Astrocyte of the cerebellum (primary cell): ENCODE measurements at places on chromosomes 11 and 22.

DNA sequence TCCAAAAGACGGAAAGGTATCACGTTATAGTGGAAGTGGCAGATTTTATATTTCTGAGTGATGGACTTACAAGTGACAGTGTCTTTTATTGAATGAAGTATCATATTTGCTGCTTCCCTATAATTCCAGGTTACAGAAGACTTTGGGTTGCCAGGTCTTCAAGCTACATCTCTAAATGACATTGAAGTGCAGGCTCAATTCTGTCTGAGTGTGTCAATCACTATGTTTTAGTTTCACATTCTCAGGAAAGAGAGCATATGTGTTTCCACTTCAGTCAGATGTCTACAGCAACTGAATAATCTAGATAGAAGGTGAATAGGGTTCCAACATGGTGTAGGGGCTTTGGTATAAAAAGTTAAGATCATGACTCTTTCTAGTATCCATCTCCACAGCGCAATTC lies 492.7 kb upstream of the API5 start:
- no peak for DNase-seq

- no peak for DNase-seq
Measured at GRCh38 chr11:73189723-73190556, 28.1 kb upstream of the P2RY2 start.

- no peak for DNase-seq
Measured at GRCh38 chr11:111923351-111923788, 4.7 kb downstream of the C11orf52 start.

DNA sequence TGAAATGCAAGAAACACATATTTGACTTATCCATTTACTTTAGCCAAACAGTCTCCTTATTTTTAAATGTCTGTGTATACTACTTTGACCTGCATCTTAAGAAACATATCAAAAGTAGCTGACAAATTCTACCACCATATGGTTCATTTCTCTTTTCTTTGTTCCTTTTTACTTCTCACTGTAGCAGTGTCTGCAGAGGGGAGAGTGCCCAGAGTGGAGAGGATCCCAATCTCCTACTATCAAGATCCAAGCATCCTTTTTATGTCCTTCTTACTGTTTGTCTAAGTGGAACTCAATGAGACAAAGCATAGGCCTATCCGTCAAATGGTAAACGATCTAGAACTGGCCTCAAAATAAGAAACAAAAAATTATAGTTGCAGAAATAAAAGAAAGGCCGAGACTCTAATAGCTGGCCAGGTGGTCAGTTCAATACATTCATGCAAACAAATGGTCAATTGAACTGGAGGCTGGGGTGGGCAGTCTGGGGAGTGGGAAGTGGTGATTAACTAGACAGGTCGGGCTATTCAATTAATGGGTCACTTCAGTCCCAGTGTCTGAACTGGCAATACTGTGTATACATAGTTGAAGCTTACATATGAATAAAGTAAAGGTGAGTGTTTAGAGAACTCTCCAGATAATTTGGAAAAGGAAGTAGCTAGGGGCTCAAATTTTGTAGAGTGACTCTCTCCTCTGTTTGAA lies 149.1 kb downstream of the MAML2 start:
- DNase-seq: no peak

DNA sequence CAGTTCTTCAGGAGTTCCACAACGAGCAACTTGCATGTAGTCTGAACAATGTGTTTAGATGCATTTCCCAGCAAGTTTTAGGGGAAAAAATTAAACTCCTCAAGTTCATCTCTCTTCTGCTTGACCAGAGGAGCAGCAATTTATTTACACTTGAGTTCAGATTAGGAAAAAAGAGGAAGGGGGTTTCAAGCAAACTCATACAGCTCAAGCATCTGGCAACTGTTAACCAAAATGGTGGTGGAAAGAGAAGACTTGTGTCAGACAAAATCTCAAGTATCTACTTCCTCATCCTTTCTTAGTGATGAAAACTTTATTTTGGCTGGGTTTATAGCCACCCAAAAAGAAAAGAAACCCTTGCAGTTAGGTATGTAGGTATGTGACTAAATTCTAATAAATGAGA lies 29.1 kb upstream of the PICALM start:
- no peak for DNase-seq

DNA sequence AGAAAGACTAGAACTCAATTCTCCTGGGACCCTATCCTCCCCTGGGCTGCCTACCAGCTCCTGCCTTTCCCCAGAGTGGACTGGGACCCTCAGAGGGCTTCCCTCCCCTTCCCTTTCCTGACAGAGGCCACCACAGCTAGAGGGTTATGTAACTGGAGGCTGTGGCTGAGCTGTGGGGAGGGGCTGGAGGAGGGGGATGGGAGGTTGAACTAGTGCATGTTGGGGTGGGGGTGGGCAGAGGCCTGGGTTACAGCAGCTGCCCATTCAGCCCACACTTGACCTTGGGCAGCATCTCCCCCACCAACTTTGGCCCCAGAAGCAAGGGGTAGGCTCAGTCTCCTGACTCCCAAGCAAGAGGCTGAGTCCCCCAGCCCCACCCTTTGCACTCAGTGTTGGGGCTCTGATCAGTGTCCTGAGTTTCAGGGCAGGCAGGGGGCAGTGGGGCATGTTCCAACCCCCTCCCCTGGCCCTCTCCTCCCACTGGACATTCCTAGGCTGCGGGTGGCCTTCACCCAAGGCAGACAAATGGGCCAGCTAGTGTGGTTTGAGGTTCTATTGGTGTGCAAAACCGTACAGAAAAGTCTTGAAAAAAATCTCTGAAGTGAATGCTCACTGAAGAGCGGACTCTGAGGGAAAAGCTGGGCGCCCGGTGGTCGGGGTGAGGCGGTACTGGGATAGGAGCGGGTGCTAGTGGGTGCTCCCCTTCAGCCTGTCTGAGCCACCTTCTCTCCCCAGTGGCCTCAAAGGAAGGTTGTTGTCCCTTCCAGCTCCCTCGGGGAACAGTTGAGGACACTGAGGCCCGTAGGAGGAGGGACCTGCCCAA lies 3.8 kb downstream of the KCNC1 start:
- DNase-seq: no peak

DNA sequence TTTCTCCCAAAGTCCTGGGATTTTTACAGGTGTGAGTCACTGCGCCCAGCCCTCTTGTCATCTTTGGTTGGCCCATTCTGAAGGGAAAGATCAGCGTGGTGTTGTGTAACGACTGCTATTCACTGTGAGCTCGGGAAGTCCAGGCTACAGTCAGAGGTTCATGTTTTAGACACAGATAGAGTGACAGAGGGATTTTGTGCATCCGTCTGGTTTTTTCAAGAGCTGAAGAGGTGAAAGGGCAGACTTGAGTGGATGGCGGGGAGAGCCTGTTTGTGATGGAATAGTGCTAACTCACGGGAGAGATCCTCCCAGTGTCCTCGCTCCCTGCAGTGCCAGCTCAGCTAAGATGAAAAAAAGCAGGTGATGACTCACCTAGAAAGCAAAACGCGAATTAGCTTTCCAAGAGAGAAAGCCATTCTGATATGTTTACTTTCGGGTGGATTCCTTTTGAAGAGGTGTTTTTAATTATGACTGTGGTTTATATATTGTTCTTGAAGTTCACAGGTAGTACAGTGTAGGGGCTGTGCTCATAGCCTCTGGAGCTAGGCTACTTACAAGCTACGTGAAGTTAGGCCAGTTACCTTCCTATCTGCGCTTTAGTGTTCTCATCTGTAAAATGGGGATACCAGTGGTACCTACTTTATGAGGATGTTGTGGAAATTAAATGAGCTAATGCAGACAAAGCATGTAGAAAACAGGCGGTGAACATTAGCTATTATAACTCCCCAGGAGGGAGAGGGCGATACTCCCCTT lies 67.2 kb downstream of the C11orf91 start:
- peak; percentile 72 for DNase-seq

GRCh38 chr11:86617502-86617901 lies 54.9 kb downstream of the ME3 start:
- peak; percentile 72 for DNase-seq

- peak; percentile 11 for DNase-seq
Measured at GRCh38 chr11:84290647-84291046, 1004.5 kb upstream of the CCDC90B start.

GRCh38 chr11:76243193-76243956 lies 37.1 kb upstream of the WNT11 start:
- DNase-seq: no peak

- no peak for DNase-seq
Measured at GRCh38 chr11:99884750-99885149, 802.3 kb upstream of the ARHGAP42 start.

DNA sequence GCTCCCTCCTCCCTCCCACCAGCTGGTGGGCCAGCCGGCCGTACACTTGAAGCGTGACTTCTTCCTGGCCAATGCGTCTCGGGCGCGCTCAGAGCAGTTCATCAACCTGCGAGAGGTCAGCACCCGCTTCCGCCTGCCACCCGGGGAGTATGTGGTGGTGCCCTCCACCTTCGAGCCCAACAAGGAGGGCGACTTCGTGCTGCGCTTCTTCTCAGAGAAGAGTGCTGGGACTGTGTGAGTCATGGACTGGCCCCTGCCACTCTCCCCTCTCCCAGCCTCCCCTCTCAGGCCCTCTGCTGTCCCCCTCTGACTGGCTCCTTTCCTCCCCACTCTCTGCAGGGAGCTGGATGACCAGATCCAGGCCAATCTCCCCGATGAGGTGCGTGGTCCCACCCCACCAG lies 24.7 kb downstream of the CAPN1 start:
- no peak for DNase-seq

GRCh38 chr11:30192620-30193019 lies 38.2 kb upstream of the FSHB start:
- no peak for DNase-seq

- DNase-seq: no peak
Measured at GRCh38 chr22:23767673-23768548, at the start of gene CHCHD10. Gene CHCHD10 (minus strand): TSS chr22:23767972. CDS start chr22:23767874, 98 bp downstream.

DNA sequence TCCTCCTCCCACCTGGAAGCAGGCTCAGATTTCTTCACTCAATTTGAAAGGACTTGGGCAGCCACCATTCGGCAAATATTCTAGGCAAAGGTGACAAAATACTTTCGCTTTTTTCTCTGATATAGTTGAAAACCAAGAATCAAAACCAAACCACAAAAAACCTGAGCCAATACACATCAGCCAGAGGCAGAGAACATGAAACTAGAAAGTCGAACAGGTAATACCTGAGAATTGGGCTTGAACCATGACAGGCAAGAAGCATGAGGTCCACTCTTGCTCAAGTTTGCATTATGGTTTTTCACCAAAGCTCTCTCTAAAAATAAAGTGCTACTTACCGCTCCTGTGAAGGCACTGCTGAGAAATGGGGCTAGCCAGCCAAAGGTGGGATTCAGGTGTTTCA lies 26.2 kb upstream of the LDLRAD3 start:
- no peak for DNase-seq

DNA sequence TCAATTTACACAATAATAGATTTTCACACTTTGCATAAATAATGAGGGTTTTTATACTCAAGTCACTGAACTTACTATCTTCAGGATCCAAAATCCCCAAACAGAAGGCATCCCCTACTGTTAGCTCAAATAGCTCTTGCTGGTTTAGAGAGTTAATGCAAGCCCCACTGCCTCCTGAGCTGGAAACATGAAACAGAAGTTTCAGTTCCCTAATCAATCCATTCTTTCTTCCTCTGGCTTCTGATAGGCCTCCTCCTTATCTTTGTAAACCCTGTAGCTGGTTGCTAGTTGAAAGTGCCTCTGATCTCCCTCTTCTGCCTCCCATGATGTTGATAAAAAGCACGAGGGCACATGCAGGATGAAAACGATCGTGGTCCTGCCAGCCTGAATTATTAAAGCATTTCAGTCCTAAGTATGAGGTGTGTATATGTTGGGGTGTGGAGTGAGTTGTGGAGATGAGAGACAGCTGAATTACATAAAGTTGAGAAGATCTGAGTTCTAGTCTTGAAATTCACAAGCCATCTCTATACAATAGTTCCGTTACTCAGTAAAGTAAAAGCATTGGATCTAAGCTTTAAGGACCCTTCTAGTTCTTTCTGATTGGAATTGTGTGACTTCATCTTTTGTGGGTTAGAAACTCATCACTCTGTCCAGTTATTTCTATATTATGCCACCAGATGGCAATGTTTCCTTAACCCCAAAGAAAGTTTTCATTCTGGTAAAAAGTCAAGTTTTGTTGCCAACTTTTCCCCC lies 35.0 kb upstream of the EHF start:
- peak; percentile 77 for DNase-seq
